ENCODE measurements at places on chromosomes 3 and 15.

DNA sequence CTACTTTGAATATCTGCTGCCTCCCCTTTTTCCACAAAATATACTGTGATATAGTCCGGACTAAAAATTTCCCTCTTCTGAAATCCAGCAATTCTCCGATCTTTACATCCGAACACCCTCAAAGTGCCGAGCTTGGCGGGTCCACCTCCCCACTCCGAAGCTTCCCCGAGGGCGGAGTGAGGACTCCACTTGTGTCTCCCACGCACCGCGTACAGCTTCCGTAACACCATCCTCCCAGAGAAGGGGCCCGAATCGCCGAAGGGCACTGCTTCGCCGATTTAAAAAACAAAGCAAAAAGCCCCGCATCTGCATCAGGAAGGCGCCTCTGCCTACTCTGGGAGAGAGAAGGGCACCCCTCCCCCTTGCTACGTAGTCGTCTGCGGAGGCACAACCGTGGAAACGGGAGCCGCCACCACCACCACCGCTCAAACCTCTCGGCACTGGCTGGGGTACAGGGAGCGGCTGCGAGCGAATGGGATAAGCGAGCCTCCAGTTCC lies 551 bp downstream of the NCBP2 start:
- DNase-seq, result no peak

- no peak for DNase-seq
These were observed 32.8 kb downstream of the GRIP2 start for GRCh38 chr3:14507305-14507741.

DNA sequence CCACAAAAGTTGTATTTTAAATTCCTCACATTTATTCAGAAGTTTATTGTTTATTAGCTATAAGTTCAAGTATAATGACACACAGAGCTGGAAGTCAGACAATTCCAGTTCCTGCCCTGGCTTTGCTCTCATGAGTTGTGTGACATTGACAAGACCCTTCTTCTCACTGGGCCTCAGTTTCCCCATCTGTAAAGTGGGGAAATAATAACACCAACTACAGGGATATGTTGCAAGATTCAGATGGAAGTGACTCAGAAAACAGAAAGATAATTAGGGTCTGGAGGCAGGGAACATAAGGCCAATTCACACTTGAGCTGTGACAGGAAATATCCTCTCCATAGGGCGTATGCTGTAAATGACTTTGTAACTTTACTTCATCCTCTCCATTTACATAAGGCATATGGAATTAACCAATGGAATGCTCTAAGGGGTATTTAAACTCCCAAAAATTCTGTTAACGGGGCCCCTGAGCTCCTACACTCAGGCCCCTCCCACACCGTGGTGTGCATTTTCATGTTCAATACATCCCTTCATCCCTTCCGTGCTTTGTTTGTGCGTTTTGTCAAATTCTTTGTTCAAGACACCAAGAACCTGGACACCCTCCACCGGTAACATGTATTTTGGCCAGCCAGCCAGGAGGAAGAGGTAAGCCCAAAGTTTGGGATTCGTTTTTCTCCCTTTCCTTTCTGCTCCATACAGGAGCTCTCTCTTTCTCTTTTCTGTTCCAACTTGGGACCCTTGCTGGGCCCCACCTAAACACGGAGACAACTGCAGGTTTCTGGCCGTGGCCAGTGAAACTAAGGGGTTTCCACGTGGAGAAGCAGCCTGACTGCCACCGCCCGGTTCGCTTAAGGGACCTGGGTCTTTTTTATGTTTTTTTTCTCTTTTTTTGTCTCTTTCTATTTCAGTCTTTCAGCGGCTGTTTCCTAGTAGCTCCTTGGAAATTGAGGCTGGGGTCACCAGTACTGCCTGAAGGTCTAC lies 16.9 kb downstream of the CYP11A1 start:
- no peak for DNase-seq

- no peak for DNase-seq
These were observed 51.6 kb upstream of the ACKR4 start for GRCh38 chr3:132545471-132545870.

DNA sequence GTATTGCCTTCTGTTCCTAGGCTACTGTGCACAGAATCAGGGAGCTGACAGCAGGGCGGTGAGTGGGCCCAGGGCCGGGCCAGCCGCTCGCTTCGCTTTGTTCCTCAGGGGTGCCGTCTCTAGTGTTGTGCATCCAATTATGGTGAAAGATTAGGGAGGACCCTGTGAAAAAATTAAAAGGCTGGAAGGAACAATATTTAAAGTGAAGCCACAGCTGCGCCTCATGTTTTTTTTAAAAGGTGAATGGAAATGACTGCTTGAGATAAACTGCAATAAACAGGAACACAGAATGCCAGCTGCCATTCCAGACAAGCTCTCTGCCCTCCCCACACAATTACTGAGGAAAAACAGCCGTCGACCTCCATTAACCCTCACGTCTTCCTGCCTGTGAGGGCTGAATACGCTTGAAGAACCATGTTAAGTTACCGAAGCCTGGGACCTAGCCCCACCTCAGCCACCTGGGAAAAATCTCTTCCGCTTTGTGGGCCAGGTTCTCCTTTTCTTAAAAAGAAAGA lies 132.0 kb upstream of the IL12A start:
- DNase-seq, result no peak

DNA sequence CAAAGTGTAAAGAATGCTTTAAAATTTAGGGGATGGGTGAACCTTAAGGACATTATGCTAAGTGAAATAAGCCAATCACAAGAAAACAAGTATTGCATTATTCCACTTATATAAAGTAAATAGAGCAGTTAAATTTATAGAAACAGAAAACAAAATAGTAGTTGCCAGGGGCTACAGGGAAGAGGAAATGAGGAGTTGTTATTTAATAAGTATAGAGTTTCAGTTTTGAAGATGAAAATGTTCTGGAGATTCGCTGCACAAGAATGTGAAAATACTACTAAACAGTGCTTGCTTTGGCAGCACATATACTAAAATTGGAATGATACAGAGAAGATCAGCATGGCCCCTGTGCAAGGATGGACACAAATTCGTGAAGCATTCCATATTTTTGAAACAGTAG lies 32.0 kb downstream of the DNAH12 start:
- DNase-seq, result peak; percentile 22

GRCh38 chr3:193997228-193998122 lies 138.5 kb upstream of the HES1 start:
- no peak for DNase-seq

GRCh38 chr3:171284308-171285075 lies 175.7 kb downstream of the TNIK start:
- DNase-seq, result peak; percentile 93

GRCh38 chr3:101195951-101196713 lies 124.2 kb downstream of the IMPG2 start:
- peak; percentile 78 for DNase-seq

DNA sequence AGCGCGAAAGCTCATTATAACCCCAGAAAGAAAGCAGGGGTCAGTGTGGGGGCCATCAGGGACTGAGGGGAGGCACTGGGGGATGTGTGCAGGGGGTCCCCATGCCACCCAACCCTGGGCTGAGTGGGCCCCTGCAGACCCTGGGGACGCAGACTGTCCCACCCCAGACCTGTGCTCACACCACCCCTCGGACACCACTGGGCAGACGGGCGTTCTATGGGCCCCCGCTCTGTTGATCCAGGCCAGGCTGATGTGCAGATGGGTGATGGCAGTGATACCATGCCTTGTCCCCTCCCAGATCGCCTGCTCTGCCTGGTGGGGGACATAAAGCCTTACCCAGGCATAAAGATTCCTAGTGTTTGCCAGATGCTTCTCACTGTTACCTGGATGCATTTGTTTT lies 259.7 kb upstream of the TLE3 start:
- no peak for DNase-seq

GRCh38 chr3:127256733-127257271 lies 31.0 kb downstream of the PRR20G start:
- no peak for DNase-seq

DNA sequence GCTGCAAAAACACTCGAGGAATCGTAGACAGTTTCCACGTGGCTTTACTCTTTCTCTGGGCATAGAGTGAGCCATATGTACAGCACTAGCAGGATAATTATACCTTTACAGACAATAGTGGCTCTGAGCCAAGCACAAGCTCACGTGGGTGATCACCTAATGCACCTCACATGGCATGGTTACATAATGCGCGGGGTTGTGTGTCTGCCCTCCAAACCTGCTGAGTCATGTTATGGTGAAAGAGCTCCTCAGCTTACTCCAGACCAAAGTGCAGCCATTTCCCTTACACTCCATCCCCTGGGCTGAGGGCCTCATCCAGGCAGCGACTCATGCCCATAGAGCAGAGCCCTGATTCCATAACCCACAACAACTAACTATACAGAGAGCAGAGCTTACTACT lies 1458.4 kb upstream of the CADM2 start:
- peak; percentile 59 for DNase-seq

- DNase-seq, result no peak
These were observed 792 bp downstream of the SHF start for GRCh38 chr15:45186771-45187577.

GRCh38 chr3:170760174-170760526 lies 109.8 kb downstream of the RPL22L1 start:
- DNase-seq, result peak; percentile 59

- DNase-seq, result peak; percentile 13
These were observed 122.6 kb downstream of the OSBPL10 start for GRCh38 chr3:31858439-31858838.

GRCh38 chr3:95334461-95334860 lies 1271.6 kb downstream of the NSUN3 start:
- DNase-seq, result no peak

DNA sequence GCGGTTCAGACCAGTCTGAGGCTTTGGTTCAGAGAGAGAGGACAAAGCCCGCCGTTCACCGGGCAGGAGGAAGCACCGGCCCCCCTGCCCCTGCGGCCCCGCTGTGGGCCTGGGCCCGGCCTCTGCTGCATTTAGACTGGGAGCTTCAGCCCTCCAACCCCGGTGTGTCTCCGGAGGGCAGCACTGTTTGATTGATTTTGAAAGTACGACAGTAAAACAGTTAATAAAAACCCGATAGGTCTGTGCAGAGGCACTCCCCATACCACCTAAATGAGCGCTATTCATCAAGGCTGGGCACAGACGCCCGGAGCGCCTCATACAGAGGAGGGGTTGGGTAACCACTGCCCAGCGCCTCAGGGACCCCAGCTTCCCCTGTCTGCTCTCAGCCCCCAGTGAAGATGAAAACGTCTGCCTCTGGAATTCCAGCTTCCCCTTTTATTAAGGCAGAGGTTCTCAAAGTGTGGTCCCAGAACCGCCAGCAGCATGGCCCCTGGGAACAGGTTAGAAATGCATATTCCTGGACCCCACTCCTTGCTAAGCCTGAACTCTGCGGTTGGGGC lies 256.7 kb upstream of the TLE3 start:
- DNase-seq, result no peak

DNA sequence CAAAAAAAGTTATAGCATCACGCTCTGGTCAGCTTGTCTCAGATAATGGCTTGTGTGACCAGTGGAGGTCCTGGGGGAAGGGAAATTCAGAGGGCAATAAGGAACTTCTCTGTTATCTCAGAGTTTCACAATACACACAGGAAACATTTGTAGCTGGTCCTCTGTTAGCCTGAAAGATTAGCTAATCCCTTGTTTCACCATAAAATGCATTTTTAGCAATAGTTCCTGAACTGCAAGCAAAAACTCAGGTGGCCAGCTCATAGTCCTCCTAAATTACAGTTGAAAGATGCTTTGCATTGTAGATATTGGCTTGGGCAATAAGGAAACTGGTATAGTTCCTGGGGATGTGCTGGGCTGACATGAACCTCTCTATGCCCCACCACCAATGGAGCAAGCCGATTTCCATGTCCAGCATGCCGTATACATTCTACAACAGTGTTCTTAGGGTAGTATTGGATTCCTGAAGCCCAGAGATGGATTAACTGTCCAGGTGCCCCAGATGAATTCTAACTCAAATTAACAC lies 141.5 kb upstream of the TBL1XR1 start:
- no peak for DNase-seq

- no peak for DNase-seq
These were observed 42.9 kb downstream of the PXYLP1 start for GRCh38 chr3:141274411-141275031.

GRCh38 chr3:184561913-184562877 lies 610 bp downstream of the EPHB3 start:
- no peak for DNase-seq

GRCh38 chr3:64489361-64490044 lies 198.3 kb downstream of the ADAMTS9 start:
- DNase-seq, result peak; percentile 86

- no peak for DNase-seq
These were observed 285.1 kb upstream of the CCDC54 start for GRCh38 chr3:107092121-107092520.

GRCh38 chr3:38130631-38131065 lies 6.3 kb downstream of the ACAA1 start:
- DNase-seq, result no peak

DNA sequence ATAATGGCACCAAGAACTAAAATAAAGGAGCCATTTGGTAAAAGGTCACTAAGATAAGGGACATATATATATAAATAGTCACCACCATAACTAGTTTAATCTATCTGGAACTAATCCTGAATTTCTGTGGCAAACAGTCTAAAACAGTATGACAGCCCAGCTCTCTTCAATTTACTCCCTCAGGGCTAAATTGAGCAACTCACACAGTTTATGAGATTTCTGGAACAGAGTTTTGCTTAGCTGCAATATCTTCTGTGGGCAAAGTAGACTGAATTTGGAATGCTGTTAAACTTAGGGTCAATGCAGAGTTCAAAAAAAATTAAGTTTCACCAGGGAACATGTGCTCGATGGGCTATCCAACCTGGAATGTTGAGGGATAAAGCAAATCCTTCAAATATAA lies 70.1 kb upstream of the VEPH1 start:
- DNase-seq, result no peak

DNA sequence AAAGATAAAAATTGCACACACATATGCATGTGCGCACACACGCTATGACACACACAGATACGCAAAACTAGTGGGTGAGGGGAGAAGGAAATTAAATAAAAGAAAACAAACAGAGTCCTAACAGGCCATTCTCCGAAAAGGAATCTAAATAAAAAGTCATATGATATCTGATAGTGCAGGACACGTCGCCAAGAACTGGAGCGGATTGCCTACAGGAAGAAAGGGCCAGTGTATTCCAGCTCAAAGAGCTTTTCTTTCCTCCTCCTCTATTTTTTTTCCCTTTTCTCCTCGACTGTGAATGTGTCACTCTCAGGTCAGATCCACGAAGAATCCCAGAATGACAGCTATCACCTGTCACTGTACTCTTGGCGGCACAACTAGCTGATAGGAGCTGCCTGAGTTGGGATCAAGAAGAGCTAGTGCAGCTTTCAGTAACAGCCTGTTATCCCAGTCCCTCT lies 157.8 kb downstream of the TIGIT start:
- no peak for DNase-seq

- DNase-seq, result peak; percentile 51
These were observed 16.5 kb upstream of the MUSTN1 start for GRCh38 chr3:52851348-52851747.

GRCh38 chr15:70156671-70157271 lies 59.1 kb upstream of the TLE3 start:
- peak; percentile 45 for DNase-seq

GRCh38 chr3:148604270-148605085 lies 93.2 kb upstream of the AGTR1 start:
- no peak for DNase-seq

DNA sequence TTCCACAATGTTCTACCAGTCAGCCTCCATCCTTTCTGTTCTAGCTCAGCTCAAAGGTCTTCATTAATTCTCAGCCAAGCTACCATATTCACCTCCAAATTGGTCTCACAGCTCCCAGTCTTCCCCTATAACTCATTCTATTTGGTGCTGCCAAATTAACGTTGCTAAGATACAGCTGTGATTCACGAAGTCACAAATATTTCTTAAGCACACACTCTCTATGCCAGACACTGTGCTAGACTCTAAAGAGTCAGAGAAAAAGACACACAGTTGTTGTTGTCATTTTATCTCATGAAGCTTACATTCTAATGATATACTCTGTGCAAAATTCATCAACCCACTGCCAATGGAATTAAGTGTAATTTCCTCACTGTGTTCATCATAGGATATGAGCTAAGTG lies 102.8 kb downstream of the FRMD5 start:
- DNase-seq, result peak; percentile 46

All from kidney tubule cell (primary cell).